RPMI7951 (cell line): ENCODE measurements at places on chromosomes 6 and 20. TPM values are rescaled to one million over a fixed set of nuclear protein-coding genes. Genes with fewer than 3 reads are reported as not detected.

Gene CGA
- not detected in 2 replicates for total RNA-seq

- DNase-seq = no peak
These were observed 132.3 kb upstream of the SULF2 start for GRCh38 chr20:47917549-47918070.

- no peak for DNase-seq
These were observed 88.0 kb upstream of the ELOVL5 start for GRCh38 chr6:53436526-53437303.

GRCh38 chr6:52929321-52930164 lies 20.0 kb upstream of the GSTA3 start:
- DNase-seq = peak; percentile 96
